ENCODE measurements at places on chromosomes 2 and 18.

- DNase-seq = no peak
Observed at GRCh38 chr2:73291093-73291460, 2.3 kb downstream of the EGR4 start.

- no peak for DNase-seq
Observed at GRCh38 chr2:201984800-201985525, 48.7 kb upstream of the FZD7 start.

DNA sequence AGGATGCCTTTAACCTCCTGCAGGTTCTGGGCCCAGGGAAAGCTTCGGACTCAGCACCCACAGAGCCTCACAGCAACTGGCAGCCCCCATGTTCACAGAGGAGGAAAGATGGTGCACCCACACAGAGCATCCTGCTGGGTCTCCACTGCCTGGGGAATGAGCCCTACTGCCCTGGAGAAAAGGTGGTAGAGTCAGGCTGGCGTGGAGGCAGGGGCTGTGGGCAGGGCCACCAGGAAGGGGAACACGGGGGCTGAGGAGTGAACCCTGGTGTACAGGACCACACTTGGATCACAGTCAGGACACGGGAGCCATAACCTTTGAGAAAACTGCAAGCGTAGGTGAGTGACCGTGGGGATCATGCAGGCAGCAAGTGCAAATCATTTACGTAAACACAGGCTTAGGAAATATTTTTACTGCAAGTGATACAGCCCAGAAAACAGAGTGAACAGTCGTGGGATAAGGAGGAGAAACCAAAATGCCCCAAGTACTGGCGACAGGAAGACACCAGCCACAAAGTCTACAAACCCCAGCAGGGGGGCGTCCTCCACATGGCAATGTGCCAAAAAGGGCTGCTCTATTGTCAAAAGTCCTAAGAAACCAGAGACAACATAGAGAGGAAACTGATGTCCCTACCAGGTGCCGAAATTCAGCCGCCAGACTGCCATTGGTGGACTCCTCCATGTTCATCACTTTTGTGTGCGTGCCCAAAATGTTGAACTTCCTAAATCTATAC lies 27.6 kb downstream of the STAT1 start:
- DNase-seq = no peak

- DNase-seq = no peak
Observed at GRCh38 chr2:208040199-208041171, 15.2 kb upstream of the PLEKHM3 start.
